ENCODE measurements at places on chromosomes 13 and 19.

GRCh38 chr13:90839061-90839460, 508.4 kb upstream of the MIR17HG start:
- DNase-seq = no peak

DNA sequence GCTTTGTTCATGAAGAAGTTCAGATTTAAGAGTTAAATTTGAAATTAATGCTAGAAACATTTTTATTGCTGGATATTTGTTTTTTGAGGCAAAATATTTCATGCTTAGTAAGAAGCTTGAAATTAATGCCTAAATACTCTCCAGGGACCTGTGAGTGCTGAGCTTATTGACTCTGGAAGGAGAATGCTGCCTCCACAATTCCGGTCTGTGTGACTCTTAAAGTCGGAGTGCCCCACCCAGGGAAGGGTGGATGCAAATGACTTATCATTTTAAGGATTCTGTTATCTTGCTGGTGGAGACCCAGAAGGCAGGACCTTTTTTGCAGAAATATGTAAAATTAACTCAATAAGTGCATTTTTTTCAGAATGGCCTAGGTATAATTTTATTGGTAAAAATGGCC, 143.8 kb upstream of the RXFP2 start:
- DNase-seq = no peak

DNA sequence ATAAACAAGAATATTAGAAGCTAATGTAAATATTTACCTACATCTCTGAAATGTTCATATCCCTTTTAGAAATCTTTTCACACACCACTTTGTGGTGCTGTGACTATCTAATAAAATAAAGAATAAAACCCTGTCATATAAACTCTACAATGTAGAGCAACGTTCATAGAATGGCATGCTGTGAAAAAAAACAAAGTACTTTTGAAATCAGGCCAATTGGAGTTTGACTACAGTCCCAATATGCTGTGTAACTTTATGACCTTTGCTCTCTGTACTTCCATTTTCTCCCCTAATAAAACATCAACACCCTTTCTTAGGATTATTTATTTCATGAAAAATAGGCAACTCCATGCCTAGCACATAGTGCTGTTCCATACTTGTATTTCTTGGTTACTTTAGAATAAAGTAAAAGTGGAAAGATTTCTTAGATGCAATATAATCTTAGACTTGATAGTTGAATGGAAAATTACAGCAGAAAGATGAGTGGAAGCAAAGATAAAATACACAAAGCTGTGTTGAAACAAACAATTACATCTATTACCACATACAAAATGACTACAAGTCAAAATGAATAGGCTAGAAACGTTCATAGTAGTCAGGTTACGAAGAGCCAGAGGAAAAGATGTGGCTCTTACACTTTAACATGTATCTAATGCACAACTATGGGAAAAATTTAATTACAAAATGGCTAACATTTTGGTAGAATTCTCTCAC, 613.2 kb upstream of the SLITRK5 start:
- no peak for DNase-seq

GRCh38 chr19:17725422-17726078, 6.3 kb downstream of the MAP1S start:
- no peak for DNase-seq

DNA sequence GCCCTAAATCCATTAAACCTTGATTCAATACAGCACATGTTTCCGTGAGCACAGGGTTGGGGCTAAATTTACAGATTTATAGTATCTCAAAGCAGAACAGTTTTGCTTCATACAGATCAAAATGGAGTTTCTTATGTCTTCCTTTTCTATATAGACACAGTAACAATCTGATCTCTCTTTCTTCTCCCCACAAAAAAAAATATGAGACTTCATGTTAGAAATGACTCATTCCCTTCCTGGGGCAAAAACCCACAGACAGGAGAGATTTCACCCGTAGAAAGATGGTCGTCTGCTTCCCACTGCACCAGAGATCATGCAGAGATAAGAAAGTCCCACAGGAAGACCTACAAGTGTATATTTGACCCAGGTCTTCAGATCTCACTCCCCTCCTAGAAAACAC, 7.7 kb upstream of the ZNF611 start:
- DNase-seq = no peak

DNA sequence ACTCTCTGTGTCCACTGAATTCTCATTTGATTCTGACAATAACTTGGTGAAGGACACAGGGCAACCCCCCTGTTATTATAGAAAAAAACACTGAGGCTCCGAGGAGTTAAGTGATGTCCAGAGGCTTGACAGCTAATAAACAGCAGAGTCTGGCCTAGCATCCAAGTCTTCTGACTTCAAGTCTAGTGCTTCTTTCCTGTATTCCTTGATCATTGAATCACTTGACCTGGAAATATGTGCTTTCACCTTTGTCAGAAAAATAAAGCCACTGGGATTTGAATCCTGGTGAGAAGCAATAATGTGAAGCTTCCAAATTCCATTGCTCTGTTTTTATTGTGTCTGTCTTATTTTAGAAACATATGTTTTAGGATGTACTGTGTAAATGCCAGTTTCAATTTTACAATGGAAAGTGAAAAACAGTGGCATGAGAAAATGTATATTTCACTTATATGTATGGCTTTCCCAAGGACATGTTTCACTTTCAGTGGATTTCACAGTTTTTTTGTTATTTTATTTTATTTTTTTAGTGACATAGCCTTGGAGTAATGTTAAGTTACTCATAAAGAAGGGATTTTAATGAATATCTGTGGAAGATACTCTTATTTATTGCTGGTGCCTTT, 190.2 kb downstream of the GPC6 start:
- no peak for DNase-seq

DNA sequence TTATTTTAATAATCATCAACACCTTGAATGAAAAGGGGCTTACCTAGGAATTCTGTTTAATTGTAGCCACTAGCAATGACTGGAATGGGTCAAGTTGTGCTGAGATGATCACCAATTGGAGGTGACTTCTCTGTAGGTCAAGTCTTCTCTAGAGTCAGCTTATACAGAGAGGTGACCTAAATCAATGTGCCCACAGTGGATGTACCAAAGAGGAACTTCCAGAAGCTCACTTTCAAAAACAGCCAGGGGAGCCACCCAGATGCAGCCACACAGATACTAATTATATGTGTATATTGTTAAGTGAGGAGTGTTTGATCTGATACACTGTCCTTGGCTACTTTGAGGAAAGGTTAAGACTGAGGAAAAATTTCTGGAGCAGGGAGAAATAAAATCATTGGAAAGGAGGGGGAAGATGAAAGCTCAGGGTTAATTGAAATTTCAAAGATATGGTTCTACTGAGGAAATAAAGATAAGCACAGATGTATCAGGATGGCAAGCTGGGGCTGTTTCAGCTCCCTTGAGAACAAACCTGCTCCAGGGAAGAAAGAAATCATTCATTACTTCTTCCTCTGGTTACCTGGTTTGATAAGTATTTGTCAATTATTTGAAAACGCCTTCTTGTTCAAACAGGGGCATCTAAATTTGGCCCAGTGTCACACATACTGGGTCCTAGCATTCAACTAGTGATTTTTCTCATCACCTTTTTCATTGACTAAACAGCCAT, 5.1 kb downstream of the GPR183 start:
- DNase-seq = no peak

- no peak for DNase-seq
Observed at GRCh38 chr19:16213076-16213475, 15.4 kb downstream of the AP1M1 start.

GRCh38 chr19:31378404-31378803, 29.2 kb upstream of the TSHZ3 start:
- DNase-seq = no peak

GRCh38 chr19:55227241-55228014, 1.1 kb downstream of the TMEM86B start:
- no peak for DNase-seq

GRCh38 chr13:59451236-59451635, 712.5 kb downstream of the DIAPH3 start:
- DNase-seq = no peak

GRCh38 chr13:99279637-99280036, 21.5 kb upstream of the GPR18 start:
- no peak for DNase-seq

DNA sequence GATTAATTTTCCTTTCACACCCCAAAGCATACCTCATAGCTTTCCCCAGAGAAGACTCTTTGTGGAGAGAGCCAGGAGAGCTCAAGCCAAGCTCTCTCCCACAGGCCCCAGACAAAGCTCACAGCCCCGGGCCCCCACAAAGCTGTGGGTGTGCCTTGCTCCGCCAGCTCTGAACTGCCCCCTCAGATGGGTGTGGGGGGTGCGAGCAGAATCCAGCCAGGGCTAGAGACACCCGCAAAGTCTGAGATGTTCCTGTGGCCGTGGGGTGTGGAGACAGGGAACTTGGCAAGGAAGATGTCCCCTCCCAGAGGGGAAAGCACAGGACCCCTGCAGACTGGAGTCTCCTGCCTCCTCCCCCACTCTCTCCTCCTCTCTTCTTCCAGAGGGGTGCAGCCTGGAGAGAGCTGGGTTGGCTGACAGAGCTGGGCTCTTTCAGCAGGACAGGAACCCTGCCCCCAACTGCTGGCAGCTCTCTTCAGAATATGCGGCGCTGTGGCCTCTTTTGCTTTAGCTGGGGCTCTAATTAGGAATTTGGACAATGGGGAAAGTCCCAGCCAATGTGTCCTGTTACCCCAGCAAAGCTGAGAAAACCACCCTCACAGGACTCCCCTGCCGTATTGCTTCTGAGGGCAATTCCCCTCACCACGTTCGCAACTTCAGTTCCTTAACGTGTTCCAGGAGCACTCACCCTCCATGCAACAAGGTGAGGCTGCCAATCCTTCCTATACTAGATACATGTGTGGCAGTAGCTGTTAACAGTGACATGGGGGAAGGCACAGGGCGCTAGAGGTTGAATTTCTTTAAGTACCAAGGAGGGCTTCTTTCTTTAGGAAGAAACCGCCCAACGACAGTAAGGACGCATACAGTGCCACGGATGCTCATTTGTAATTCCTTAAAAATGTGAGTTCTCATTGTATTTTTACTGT, 170.0 kb downstream of the COL4A1 start:
- no peak for DNase-seq

- no peak for DNase-seq
Observed at GRCh38 chr13:44165221-44165888, 208.3 kb upstream of the SERP2 start.

- no peak for DNase-seq
Observed at GRCh38 chr13:69872321-69873047, 235.1 kb upstream of the ATXN8OS start.

GRCh38 chr19:49773663-49774350, 7.0 kb downstream of the AP2A1 start:
- no peak for DNase-seq

DNA sequence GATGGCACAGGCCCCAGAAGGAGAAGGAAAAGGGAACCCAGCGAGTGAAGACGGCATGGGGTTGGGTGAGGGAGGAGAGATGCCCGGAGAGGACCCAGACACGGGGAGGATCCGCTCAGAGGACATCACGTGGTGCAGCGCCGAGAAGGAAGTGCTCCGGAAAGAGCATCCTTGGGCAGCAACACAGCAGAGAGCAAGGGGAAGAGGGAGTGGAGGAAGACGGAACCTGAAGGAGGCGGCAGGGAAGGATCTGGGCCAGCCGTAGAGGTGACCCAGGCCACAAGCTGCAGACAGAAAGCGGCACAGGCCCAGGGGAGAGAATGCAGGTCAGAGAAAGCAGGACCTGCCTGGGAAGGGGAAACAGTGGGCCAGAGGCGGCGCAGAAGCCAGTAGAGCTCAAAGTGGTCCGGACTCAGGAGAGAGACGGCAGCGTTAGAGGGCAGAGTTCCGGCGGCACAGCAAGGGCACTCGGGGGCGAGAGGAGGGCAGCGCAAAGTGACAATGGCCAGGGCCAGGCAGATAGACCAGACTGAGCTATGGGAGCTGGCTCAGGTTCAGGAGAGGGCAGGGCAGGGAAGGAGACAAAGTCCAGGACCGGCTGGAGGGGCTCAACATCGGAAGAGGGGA, 1.1 kb downstream of the PPP1R12C start:
- no peak for DNase-seq

- no peak for DNase-seq
Observed at GRCh38 chr19:14337510-14337909, 43.7 kb upstream of the ADGRE5 start.

DNA sequence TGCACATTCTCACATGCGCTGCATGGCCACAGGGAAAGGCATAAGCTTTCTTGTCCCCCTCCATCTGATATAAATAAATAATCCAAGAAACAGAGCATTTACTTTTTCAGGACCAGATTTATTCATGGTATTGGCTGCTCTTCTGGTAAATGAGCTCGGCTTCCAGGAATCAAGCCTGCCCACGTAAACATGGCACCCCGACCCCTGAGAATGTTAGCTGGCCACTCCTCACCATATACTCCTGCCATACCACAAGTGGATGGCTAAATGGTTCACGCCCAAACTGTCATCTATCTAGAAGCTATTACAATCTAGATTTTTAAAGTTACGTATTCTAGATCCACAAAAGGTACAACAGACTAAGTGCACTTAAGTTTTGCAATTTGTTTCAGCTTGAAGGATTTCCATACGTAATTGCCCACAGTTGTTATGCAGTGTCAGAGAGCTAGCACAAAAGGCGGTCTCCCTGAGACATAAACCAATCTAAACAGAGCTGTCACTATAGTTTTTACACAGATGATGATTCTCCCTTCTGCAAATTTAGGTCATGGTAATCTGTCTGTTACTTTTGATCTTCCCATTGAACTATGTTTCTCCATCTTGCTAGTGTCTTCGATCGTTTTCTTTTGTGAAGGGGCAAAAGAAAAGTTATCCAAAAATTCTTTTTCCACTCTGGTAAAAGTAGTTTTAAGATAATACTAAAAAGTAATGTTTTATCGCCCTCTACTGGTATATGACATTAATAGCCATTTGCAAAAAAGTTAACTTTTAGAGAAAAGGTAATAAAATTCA, 16.2 kb upstream of the FOXO1 start:
- no peak for DNase-seq

GRCh38 chr13:108987517-108987916, 358.1 kb downstream of the MYO16 start:
- no peak for DNase-seq

DNA sequence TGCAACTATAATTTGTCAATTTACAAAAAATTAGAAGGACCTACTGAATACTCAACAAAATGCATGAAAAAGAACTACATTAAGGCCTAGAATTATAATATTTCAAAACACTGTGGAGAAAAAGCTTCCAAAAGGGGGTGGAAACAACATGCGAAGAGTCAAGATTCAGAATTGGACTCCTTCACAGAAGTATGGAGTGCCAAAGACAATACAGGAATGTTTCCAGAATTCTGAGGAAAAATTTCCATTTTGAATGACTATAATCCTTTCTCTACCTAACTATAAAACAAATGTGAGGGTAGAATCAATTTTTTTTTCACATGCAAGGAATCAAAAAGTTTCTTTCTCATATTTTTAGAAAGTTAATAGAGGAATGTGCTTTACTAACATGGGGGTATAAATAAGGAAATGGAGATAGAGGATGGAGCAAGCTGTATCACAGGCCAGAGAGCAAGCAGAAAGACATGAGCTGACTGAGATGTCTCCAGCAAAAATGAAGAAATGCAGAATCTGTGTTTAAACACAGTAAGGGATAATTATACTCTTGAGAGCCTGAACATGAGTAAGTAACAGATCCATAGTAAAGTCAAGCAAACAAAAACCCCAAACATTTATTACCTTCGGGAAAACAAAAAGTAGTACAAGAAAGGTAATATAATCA, 39.5 kb upstream of the SMAD9 start:
- DNase-seq = no peak

GRCh38 chr19:47581605-47582319, 8.8 kb upstream of the ZNF541 start:
- DNase-seq = no peak

GRCh38 chr13:30569901-30570576, 47.7 kb upstream of the USPL1 start:
- no peak for DNase-seq

GRCh38 chr13:103873725-103874124, 807.5 kb upstream of the SLC10A2 start:
- DNase-seq = no peak

- peak; percentile 24 for DNase-seq
Observed at GRCh38 chr13:20160306-20161274, at the start of gene GJA3. Gene GJA3 (minus strand): TSS chr13:20161052. CDS start chr13:20143288, 17,764 bp downstream.

Measured in activated CD8-positive, alpha-beta memory T cell treated with anti-CD3 and anti-CD28 coated beads for 48 hours (primary cell).